ENCODE measurements at places on chromosomes 3 and 15. TPM values are rescaled to one million over a fixed set of nuclear protein-coding genes. Genes with fewer than 3 reads are reported as not detected.

Gene ECE2
- not detected for total RNA-seq

Gene TMEM108
- not detected for total RNA-seq

Gene GOLGA6L9
- 3.6 TPM for total RNA-seq

Gene TSC22D2
- 33.6 TPM for total RNA-seq

- H3K27me3 ChIP-seq = no peaks in the 10 kb centered on the region
- H3K27ac ChIP-seq = no peak overlapping the region
- H3K4me1 ChIP-seq = no peaks in the 10 kb centered on the region
- no peak for DNase-seq
- H3K4me3 ChIP-seq = no peak overlapping the region
- H3K36me3 ChIP-seq = no peaks in the 10 kb centered on the region
Measured at GRCh38 chr3:51934139-51934850, 7.4 kb downstream of the RRP9 start.

DNA sequence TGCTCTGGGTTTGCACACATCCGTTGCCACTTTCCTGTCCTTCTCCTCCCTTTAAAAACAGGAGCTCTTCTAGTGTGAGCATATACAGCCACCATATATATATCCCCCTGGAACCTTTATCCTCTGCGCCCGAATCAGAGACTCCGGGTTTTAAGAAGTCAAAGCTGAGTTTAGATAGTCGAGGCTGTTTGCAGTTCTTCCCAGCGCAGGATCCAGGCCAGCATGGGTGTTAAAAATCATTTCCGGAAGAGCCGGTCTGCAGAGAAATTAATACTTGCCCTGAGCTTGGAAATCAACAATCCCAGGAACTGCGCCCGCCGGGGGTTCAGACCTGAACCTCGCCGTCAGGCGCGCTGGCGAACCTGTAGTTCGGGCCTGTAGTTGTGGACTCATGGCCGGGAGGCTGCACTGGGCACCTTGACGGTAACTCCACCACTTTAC is 2.3 kb downstream of the SHOX2 start:
- no peaks in the 10 kb centered on the region for H3K27me3 ChIP-seq
- no peaks in the 10 kb centered on the region for H3K4me1 ChIP-seq
- no peak overlapping the region for H3K27ac ChIP-seq
- H3K36me3 ChIP-seq = no peaks in the 10 kb centered on the region

DNA sequence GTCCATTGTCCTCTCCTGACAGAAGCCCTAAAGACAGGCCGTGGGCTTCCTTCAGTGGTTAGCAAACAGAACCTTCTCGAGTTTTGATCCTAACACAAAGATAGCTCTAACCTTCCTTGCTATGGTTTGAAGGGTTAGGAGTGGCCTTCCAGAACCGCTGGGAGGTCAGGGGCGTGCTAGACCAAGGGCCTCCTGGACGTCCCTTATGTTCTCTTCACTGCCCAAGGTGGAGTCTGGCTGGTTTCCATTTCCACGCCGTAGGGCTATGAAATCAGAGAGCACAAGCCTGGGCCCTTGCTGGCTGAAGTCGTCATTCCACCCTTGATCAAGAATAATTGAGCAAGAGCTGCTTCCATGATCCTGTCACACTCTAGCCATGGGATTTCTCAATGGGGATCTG is 475.1 kb downstream of the SHQ1 start:
- no peaks in the 10 kb centered on the region for H3K36me3 ChIP-seq
- H3K4me1 ChIP-seq = no peaks in the 10 kb centered on the region
- no peak for DNase-seq
- no peak overlapping the region for H3K27ac ChIP-seq
- H3K27me3 ChIP-seq = no peaks in the 10 kb centered on the region
- H3K4me3 ChIP-seq = no peak overlapping the region

DNA sequence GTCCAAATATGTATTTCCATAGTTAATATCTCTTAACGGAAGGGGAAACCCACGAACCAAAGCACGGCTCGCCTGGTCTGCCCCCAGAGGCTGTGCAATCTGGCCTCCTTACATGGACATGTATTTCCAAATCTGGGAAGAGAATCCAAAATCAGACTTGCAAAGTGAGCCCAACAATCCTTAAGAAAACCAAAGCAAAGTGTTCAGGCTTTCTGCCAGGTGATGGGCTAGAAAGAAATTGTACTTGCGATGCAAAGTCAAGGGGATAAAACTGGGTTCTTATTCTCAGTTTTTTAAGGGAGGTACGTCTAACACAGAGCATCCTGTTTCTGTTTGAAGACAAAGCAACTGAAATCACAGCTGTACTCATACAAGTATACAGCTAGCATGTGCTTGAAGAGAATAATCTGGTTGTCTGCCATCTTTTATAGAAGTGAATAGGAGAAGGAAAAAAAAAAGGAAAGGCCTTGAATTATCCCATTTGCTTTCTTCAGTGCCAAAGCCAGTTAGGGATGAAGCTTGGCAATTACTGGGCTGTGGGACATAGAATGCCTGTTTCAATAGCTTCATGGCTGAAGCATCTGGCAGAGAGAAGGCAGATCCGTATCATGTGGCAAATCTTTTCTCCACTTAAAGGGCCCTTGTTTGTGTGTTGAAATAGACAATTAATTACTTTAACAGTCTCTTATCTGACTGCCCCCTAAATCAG is 48.4 kb downstream of the LRIG1 start:
- H3K4me3 ChIP-seq = no peak overlapping the region
- DNase-seq = no peak
- H3K27me3 ChIP-seq = no peaks in the 10 kb centered on the region
- no peaks in the 10 kb centered on the region for H3K4me1 ChIP-seq

DNA sequence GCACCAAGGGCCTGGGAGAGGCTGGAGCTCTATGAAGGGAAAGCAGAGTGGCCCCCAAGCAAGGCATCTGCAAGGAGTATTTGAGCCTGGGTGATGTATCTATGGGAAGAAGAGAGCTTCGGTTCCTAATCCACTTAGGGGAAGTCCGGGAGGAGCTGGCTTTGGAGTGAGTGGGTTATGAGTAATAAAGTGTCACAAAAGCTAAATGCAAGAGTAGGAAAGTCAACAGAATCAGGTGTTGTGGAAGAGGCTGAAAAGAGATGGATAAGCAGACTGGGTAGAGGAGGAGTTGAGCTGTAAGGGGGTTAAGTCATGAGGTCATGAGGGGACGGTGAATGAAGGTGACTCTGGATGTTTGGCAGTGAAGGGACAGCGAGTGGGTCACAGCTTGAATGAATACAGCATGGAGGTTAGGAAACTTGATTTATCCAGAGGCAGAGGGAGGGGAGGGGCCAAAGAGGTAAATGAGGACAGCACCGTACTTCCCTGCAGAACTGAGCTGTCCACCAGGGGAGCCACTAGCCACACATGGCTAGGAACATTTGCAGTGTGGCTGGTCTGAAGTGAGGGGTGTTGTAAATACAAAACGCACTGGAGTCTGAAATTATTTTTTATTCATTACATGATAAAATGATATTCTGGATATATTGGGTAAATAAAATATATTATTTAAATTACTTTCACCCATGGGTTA is 83.3 kb downstream of the ADCY5 start:
- no peak overlapping the region for H3K4me3 ChIP-seq
- no peak for DNase-seq
- no peaks in the 10 kb centered on the region for H3K36me3 ChIP-seq
- H3K27ac ChIP-seq = no peak overlapping the region
- H3K27me3 ChIP-seq = no peaks in the 10 kb centered on the region
- no peaks in the 10 kb centered on the region for H3K4me1 ChIP-seq

GRCh38 chr15:91400481-91400880 is 300.4 kb downstream of the SV2B start:
- no peak overlapping the region for H3K4me3 ChIP-seq
- no peaks in the 10 kb centered on the region for H3K4me1 ChIP-seq
- DNase-seq = no peak

DNA sequence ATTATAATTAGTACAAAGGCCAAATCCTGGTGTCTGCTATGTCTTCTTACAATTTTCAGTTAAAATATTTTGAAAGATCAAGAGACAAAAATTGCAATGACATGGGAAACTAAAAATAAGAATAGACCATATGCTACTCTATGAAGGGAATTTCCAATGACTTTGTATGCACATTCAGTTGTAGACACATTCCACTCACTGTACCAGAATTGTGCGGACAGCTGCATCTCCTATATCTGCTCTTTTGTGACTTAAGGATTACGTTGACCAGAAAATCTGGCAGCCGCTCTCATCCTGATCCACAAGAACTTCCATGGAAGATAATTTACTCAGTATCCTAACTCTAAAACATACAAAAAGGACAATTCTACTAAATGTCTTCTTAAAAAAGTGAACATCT is 493.9 kb upstream of the KCNMB2 start:
- H3K36me3 ChIP-seq = no peaks in the 10 kb centered on the region
- no peak overlapping the region for H3K27ac ChIP-seq
- DNase-seq = no peak

- no peaks in the 10 kb centered on the region for H3K36me3 ChIP-seq
- no peak overlapping the region for H3K27ac ChIP-seq
- H3K4me1 ChIP-seq = peaks cover 28% of the 10 kb centered on the region
- DNase-seq = no peak
- H3K4me3 ChIP-seq = no peak overlapping the region
Measured at GRCh38 chr3:110579840-110580550, 491.6 kb upstream of the NECTIN3 start.

DNA sequence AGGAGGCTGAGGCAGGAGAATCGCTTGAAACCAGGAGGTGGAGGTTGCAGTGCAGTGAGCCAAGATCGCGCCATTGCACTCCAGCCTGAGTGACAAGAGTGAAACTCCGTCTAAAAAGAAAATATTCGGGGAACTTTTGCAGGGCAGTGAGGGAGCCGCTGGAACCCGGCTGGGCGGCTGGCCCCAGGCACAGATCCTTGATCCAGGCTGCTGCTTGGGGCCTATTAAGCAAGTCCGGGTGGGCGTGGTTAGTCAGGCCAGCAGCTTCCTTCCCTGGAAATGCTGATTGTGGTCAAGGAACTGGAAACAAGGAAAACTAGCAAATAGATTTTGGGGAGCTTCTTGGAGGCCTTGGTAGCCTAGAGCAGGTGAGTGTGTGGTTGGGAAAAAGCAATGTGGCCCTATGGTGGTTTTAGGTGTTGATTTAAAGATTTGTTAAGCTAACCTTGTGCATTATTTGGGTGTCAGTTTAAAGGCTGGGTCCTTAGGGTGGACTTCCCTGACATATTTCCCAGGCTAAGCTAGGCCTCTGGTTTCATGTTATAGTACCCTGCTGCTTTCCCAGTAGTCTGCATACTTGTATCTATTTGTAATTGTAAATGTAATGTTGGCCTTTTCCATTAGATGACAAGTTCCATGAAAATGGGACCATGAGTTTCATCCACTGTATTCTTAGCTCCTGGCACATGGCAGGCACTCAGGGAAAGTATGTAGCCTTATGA is 17.7 kb upstream of the SNX22 start:
- no peak for DNase-seq
- no peaks in the 10 kb centered on the region for H3K4me1 ChIP-seq
- H3K4me3 ChIP-seq = no peak overlapping the region
- H3K36me3 ChIP-seq = no peaks in the 10 kb centered on the region
- no peak overlapping the region for H3K27ac ChIP-seq

DNA sequence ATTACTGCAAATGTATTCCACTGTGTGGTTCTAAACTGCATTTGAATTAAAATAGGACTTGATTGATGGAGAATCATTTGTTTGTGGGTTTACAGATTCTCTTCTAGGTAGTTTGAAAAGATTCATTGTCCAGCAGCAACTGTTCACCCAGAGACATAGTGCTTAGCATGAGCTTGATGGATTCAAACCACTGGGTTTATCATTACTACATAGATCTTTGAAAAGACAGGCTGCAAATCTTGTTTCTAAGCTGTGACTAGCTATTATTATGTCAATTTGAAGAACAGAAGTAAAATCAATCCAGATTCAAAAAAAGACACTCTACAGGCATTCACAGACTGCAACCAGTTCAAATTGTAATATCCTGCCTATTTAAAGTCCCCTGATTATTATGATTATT is 49.8 kb downstream of the MBNL1 start:
- no peak for DNase-seq
- no peaks in the 10 kb centered on the region for H3K36me3 ChIP-seq
- no peak overlapping the region for H3K27ac ChIP-seq
- no peaks in the 10 kb centered on the region for H3K27me3 ChIP-seq
- peaks cover 3% of the 10 kb centered on the region for H3K4me1 ChIP-seq

- DNase-seq = no peak
- H3K4me3 ChIP-seq = no peak overlapping the region
- no peaks in the 10 kb centered on the region for H3K36me3 ChIP-seq
- H3K27ac ChIP-seq = no peak overlapping the region
Measured at GRCh38 chr3:156908398-156908797, 82.2 kb downstream of the LEKR1 start.

DNA sequence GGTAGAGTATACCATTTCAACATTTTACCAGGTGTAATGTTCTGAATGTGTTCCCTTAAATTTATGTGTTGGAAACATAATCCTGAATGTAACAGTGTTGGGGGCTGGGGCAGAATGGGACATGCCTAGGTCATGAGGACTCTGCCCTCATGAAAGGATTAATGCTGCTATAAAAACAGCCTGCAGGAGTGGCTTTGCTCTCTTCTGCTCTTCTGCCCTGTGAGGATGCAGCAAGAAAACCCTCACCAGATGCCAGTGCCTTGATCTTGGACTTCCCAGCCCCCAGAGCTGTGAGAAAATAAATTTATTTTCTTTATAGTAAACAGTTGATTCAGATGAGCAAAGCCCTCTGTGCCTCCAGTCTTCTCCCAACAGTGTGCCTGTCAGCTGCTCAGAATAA is 326.0 kb upstream of the ONECUT1 start:
- H3K27ac ChIP-seq = no peak overlapping the region
- no peaks in the 10 kb centered on the region for H3K4me1 ChIP-seq
- no peaks in the 10 kb centered on the region for H3K27me3 ChIP-seq
- no peak for DNase-seq
- no peak overlapping the region for H3K4me3 ChIP-seq
- no peaks in the 10 kb centered on the region for H3K36me3 ChIP-seq

GRCh38 chr15:100721758-100722550 is 119.6 kb downstream of the ASB7 start:
- peaks cover 56% of the 10 kb centered on the region for H3K4me1 ChIP-seq
- no peaks in the 10 kb centered on the region for H3K27me3 ChIP-seq
- H3K27ac ChIP-seq = peak overlapping the region; percentile 98
- no peak overlapping the region for H3K4me3 ChIP-seq

DNA sequence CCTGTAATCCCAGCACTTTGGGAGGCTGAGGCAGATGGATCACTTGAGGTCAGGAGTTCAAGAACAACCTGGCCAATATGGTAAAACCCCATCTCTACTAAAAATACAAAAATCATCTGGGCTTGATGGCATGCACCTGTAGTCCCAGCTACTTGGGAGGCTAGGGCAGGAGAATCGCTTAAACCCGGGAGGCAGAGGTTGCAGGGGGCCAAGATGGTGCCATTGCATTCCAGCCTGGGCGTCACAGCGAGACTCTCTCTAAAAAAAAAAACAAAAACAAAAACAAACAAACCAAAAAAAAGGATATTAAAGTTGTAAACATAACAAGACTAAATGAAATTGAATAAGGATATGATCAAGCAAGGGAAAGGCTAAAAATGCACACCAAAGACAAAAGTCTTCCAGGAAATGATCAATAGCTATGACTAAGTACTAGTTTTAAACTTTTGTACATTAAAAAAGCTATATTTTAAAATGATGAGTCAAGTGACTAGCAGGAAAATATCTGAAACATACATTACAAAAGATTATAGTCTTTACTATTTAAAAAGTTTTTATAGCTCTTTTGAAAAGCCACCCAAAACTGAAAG is 28.6 kb downstream of the KLHL6 start:
- no peak overlapping the region for H3K4me3 ChIP-seq
- no peak overlapping the region for H3K27ac ChIP-seq
- no peaks in the 10 kb centered on the region for H3K27me3 ChIP-seq
- DNase-seq = no peak

Data from Caco-2 (cell line).